ENCODE measurements at places on chromosomes 3 and 15. TPM values are rescaled to one million over a fixed set of nuclear protein-coding genes. Genes with fewer than 3 reads are reported as not detected.

SHC4 gene
- 1.7 TPM for total RNA-seq

ARPP19 gene
- total RNA-seq: 79.1 TPM

SCN11A gene
- total RNA-seq: under 0.01 TPM

RASL12 gene
- total RNA-seq: 4.1 TPM

ILDR1 gene
- total RNA-seq: not detected

MKRN3 gene
- 0.37 TPM for total RNA-seq

CLSTN2 gene
- total RNA-seq: 1.00 TPM

GALNT15 gene
- total RNA-seq: 3.4 TPM

GPR62 gene
- total RNA-seq: 0.12 TPM

SERPINI2 gene
- total RNA-seq: not detected

HRG gene
- not detected for total RNA-seq

PLXNB1 gene
- 30.0 TPM for total RNA-seq

Data from uterine smooth muscle cell (primary cell).